CD4-positive, alpha-beta T cell treated with Interleukin-17A for 1 hour (primary cell): ENCODE measurements at places on chromosomes 12 and 14.

GRCh38 chr12:49068879-49069506 lies 786 bp downstream of the RHEBL1 start:
- DNase-seq = no peak

GRCh38 chr12:4227046-4227445 lies 46.5 kb upstream of the CCND2 start:
- DNase-seq = no peak

- no peak for DNase-seq
These were observed 53.5 kb upstream of the PPP1R12A start for GRCh38 chr12:79988368-79988767.

- DNase-seq = no peak
These were observed 41.5 kb upstream of the CCDC60 start for GRCh38 chr12:119292893-119293630.

DNA sequence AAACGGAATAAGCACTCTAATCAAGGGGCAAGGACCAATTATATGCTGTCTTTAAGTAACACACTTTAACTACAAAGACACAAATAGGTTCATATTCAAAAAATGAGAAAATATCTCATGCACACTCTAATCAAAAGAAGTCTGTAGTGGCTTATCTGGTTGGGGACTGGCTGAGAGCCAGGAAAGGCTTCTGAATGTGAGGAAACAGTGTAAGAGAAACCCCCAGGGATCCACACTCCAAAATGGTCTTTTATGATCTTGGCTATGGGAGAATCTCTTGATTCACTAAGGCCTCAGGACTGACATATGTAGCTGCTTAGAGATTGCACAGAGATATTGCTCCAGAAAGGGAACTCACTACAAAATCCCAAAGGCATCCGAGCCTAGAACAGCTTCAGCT lies 10.3 kb downstream of the CTSG start:
- no peak for DNase-seq

- DNase-seq = peak; percentile 3
These were observed 1086.5 kb downstream of the SLC6A15 start for GRCh38 chr12:83826112-83826511.

GRCh38 chr12:106386813-106387535 lies 29.4 kb downstream of the POLR3B start:
- no peak for DNase-seq

- no peak for DNase-seq
These were observed 54.7 kb downstream of the DDX51 start for GRCh38 chr12:132089407-132089910.
